ENCODE measurements at places on chromosomes 7 and 10.

- no peak for DNase-seq
Measured at GRCh38 chr7:115293628-115294240, 371.8 kb downstream of the MDFIC start.

DNA sequence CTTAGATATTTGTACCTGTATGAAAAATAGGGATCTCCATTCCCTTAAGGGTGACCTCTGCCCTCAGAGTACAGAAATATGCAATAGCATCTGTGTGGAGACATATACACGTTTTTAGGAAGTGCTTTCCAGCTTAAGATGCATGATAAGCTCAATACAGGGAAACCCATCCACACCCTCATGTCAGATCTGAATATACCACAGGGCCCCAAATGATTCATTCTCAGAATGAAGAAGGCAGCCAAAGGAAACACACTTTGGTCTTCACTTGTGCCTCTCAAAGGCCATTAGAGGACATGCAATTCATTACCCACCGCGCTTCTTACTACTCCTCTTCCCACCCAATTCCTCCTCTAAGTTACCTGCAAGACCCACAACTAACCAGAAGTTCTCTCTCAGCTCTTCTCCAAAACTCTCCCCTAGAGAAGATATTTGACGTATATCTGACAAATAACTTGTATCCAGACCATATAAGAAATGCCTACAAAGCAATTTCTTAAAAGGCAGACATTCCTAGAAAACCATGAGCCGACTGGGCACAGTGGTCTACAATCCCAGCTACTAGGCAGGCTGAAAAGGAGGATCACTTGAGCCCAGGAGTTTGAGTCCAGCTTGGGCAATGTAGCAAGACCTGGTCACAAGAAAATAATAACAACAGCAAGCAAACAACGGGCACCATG, 103.0 kb downstream of the OAT start:
- DNase-seq: no peak

DNA sequence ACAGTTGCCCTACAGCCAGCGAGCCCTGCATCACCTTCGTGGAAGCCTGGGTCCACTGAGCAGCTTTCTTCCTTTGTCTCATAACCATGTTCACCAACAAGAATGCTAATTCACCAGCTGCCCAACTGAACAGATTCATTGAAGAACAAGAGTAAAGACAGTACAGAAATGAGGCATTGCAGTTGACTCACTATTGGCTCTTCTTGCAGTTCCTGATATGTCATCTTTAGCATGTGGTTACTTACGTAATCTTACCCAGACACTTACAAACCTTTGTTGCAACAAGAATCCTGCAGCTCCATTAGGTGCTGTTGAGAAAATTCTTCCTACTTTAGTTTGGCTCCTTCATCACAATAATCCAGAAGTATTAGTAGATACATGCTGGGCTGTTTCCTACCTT, 174.0 kb upstream of the TPK1 start:
- no peak for DNase-seq

- no peak for DNase-seq
Measured at GRCh38 chr10:103498936-103499638, 5.6 kb downstream of the NEURL1 start.

- DNase-seq: no peak
Measured at GRCh38 chr7:75537731-75538130, 45.6 kb downstream of the SPDYE5 start.

- DNase-seq: no peak
Measured at GRCh38 chr7:138753610-138754009, 44.2 kb upstream of the TMEM213 start.

DNA sequence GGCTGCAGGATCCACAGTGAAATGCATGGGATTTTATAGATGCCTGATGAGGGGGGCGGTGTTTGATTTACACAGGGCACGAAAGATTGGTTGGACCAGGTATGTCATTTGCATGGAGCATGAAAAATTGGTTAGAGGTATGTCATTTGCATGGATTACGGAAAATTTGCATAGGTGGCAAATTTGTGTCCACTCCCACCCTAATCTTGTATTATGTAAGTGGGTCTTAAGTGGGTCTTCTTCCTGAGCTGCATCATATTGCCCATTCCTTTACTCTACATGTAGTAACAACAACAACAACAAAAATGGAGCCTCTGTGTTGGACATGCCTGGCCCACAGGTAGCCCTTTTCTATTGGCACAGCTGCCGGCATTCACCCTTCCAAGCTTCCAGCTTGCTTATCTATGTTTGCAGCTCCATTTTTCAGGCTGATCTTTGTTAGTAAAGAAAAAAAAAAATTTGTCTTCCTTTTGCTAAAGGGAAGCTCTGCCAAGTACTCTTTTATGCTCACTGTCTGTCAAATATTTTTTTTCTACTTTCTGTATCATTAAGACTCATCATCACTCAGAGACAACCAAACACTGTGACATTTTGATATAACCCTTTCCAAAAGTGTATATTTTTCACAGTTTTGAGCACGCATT, 10.3 kb upstream of the ZNF273 start:
- DNase-seq: no peak

GRCh38 chr7:158382363-158383254, 205.0 kb downstream of the PTPRN2 start:
- no peak for DNase-seq

DNA sequence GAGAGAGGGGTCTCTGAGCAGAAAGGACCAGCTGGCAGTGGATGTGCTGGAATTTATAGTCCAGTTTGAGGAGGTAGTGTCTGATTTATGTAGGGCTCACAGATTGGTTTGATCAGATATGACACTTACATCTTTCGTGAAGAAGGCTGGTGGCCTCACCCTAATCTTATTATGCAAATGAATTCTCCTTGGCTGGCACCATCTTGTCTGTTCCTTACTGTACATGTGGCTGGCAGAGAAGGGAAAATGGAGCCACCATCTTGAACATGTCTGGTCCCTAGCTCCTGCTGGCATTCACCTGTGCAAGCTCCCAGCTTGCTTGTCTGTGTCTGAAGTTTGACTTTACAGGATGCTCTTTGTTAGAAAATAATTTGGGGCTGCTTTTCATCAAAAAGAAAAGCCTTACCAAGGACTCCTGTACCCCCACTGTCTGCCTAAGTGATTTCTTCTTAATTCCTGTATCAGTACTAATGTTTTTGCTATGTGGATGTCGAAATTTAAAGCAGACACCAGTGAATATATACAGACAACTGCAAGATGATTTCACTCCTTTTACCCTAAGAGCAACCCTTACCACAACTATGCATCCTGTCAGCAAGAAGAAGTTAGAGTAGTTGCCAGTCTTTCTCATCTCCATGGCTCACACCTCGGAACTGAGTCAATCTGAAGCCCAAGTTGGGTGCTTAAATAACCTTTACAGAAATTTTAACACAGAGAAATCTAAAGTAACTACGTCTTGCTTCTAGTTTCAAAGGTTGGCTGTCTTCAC, 322.0 kb upstream of the SEMA3D start:
- no peak for DNase-seq

GRCh38 chr7:88881136-88881535, 85.6 kb upstream of the TEX47 start:
- DNase-seq: no peak

DNA sequence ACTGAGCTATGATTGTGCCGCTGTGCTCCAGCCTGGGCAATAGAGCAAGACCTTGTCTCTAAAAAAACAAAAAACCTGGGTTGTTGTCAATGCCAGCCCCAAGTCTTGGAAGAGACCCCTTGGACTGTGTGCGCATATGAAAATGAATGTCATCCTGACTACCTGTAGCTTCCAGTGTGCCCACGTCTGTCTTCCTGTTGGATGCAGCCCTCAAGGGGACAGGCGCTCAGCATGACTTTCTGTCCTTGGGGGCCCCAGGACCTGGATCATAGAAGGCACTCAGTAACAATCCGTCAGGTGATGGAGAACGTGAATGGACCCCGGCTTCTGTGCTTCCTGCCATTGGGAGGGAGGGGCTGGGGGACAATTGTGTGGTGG, 9.0 kb downstream of the PRF1 start:
- no peak for DNase-seq

DNA sequence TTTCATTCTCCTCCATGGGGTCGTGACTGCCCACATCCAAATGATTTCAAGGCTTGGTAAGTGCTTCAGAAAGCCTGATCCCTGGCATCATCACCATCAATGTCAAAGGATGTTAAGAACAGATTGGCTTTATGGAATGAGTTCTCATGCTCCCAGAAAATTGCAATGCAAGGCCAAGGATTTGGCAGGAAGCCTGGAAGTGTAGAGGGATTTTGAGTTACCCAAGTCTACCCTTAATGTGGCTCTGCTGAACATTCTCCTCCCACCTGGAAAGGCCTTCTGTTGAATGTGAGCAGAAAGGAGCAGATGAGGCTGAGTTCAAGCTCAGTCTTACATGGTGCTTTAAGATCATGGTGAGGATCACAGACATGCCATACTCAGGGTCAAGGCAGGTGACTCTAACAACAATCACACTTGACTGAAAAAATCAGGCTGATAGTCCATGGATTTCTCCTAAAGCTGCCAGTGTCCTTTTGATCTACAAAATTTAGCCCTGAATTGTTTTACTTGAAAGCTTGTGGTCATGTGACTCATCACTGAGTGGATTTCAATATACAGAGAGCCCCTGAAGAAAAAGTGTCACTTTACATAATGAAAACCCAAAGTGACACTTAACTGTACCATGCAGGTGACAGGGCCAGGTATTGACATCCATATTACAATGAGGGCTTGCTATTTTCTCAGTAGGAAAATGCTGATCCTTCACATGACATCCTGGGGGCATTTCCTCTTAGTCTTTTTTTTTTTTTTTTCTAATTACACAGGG, 111.1 kb upstream of the PDLIM1 start:
- DNase-seq: no peak

GRCh38 chr7:120774481-120774880, 83.5 kb downstream of the TSPAN12 start:
- no peak for DNase-seq

GRCh38 chr10:130440971-130441370, 304.8 kb downstream of the GLRX3 start:
- DNase-seq: no peak

GRCh38 chr7:78412216-78412858, 613.8 kb downstream of the PHTF2 start:
- DNase-seq: no peak

GRCh38 chr10:44640429-44640828, 255.5 kb upstream of the CXCL12 start:
- no peak for DNase-seq

DNA sequence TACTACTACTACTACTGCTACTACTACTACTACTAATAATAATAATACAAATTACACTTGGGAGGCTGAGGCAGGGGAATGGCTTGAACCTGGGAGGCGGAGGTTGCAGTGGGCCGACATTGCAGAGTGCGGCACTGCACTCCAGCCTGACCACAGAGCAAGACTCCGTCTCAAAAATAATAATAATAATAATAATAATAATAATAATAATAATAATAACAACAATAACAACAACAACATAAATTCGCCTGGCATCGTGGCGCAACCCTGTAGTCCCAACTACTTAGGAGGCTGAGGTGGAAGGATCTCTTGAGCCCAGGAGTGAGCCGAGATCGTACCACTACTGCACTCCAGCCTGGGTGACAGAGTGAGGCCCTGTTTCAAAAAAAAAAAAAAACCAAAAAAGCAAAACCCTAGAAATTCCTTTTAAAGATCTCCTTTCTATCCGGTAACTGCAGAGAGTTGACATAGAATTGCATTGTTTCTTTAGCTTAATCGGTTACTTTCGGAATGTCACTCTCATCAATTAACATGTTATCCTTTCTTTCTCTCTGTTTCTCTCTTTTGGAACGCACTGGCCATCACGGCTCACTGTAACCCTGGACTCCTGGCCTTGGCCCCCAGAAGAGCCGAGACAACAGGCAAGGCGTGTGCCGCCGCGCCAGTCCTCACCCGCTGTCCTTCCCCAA, 972 bp downstream of the PHYH start:
- no peak for DNase-seq

GRCh38 chr10:132199854-132200311, 13.1 kb downstream of the DPYSL4 start:
- DNase-seq: no peak

GRCh38 chr10:79116801-79117723, 48.3 kb downstream of the ZMIZ1 start:
- DNase-seq: no peak

- DNase-seq: no peak
Measured at GRCh38 chr7:112201411-112201810, 4.8 kb downstream of the DOCK4 start.

All from stimulated activated CD4-positive, alpha-beta T cell treated with anti-CD3 and anti-CD28 coated beads, Interleukin-2, amount 100 ng/mL, for 4 hours (primary cell).